T-helper 22 cell (primary cell): ENCODE measurements at places on chromosomes 4 and X.

DNA sequence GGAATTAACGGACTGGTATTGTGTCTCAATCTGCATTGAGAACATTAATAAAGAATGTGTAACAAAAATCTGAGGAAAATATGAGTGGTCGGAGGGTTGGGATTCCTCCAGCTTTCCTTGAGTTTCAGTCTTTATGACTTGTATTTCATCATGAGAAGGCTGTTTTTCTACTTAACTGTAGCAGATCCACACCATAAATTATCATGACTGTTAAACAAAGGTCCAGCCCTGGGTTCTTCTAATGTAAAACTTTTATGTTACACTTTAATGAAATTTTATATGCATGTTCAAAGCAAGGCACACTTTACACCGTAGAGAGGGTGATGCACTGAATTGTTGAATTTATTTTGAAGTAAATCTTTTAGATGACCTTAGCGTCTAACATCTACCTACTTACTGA is 7.0 kb downstream of the AFF2 start:
- no peak for DNase-seq

- no peak for DNase-seq
Measured at GRCh38 chr4:124854968-124855367, 142.4 kb upstream of the ANKRD50 start.

DNA sequence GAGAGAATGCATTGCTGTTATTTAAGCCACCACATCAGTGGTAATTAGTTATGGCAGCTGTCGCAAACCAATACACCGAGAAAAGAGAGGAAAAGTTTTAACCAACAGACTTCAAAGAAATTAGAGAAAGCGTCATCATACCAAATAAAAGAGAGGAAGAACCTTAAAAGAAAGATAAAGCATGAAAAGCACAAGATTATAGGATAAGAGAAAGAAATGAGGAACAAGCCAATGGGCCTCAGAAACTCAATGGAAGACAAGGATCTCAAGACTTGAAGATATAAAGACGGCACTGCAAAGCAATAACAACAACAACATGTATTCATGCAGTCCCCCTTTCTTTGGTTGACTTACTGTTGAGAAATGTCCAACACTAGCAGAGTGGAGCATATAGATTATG is 22.8 kb upstream of the ASMTL start:
- no peak for DNase-seq

DNA sequence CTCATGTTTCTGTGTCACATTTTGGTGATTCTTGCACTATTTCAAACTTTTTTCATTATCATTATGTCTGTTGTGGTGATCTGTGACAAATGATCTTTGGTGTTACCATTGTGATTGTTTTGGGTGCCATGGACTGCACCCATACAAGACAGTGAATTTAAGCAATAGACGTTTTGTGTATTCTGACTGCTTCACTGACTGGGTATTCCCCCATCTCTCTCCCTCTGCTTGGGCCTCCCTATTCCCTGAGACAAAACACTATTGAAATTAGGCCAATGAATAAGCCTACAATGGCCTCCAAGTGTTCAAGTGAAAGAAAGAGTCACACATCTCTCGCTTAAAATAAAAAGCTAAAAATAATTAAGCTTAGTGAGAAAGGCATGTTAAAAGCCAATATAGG is 60.2 kb downstream of the BANK1 start:
- no peak for DNase-seq

- DNase-seq = no peak
Measured at GRCh38 chrX:123085311-123085940, 98.7 kb upstream of the GRIA3 start.

DNA sequence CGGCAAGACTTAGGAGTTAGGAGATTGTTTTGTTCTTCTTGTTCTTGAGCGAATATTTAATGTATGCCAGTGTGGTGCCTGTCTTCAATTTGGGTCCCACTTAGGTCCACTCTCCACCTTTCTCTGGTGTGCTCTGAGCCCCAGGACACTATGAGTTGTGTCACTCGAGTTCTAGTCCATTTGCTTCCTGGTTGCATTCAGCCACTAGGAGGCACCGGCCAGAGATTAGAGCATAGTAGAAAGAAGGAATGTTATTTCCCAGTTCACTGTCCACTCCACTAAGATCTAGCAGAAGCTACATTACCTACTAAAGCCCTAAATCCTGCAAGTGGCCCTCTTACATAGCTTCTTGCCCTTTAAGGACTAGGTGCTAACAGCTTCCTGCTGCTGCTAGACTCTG is 326.9 kb downstream of the NAF1 start:
- DNase-seq = no peak

DNA sequence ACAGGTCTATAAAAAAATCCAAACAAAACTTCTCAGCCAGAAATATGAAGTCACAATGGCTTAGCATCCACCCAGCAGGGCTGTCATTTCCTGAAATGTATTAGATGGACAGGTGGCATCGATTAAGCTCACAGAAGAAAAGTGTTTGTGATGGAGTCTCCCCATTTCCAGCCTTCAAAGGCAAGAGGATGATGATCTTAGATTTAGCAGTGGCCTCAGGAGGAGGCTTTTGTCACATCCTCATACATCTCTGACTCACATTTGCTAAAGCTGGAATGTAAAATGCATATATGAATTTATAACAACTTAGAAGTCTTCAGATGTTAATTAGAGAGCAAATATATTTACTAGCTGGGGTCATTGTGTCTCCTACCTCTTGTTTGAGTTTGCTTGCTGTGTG is 441.9 kb downstream of the SPRY1 start:
- no peak for DNase-seq

DNA sequence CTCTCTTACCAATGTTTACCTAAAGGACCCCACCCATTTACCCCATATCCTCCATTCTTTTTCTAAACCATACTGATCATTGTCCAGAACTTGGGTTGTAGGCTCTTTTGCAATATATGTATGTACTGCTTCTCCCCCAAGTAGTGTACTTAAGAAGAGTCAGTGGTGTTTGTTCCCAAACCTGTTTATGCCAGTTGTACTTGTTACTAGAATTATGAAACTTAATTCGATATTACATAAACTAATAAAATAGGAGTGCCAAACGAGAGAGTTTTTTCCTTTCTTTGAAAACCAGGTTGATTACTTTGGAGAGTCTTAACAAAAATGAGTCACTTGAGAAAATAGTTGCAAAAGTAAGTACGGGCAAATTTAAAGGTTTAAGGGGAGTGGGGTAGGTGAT is 96.3 kb downstream of the GEMIN8 start:
- no peak for DNase-seq

- DNase-seq = no peak
Measured at GRCh38 chr4:2354118-2354517, 64.3 kb downstream of the ZFYVE28 start.

- no peak for DNase-seq
Measured at GRCh38 chr4:86961116-86961515, 26.3 kb downstream of the AFF1 start.

DNA sequence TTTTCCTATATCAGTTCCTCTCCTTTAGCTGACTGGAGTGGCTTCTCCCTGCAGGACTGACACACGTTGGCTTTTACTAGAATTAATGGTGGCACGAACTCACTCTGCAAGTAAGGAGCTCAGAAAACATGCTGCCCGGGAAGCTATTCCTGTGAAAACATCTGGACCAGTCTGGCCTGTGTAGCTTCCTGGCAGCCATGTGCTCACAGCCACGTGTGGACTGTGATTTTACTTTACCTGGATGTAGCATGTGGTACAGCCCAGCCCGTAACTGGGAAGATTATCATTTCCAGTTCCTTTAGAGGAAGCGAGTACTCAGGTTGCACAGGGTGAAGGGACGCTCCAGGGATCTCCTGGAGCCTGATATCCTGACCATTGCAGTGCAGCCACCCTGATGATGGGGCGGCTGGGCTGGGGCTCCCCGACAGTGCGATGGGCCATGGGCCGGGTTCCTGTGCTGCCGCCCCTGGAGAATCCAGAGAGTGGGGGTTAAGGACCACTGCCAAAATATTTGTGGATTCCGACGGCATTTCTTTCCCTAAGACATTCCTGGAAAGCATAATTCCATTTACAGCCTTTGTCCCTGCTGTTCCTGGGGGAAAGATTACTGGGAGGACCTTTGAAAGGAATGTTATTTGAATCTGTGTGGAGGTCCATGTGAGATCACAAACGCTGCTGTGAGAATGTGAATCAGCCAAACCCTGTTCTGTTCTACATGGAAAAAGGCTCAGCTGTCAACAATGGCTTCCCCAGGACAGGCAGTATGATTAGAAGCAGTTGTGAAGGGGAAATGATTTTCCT is 35.0 kb downstream of the PROM1 start:
- DNase-seq = no peak

GRCh38 chrX:49988143-49988542 is 65.7 kb downstream of the CLCN5 start:
- DNase-seq = no peak

DNA sequence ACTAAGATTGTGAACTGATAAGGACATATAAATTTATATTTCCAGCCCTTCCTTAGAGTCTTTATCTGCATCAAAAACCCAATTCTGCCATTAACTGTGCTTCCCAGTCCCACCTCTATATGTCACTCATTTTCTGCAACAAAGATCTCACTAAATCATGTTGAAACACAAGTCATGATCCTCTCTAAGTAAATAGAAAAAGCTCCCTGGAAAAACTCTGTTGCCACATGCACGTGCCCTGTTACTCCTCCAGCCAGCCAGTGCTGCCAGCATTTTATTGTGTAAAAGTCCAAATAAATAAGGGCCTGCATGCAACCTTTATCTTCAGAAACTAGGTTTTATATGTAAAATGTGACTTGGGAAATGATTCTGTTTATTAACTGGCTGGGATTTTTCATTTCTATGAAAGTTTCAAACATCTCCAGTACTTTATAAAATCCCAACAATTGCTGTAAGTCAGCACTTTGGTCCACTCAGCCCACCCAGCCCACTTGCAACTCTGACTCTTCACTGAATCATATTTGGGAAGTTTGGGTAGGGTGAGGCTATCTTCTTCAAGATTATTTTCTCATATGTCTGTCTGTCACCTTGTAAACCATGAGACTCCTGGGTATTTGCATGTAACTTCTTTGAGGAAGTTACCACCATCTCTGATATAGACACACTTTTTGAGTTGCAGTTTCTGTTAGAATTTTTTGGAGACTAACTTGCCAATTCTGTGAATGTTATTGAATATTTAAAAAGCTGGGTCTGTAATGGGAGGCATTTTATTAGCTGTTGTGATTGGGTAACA is 40.0 kb upstream of the SMARCA5 start:
- no peak for DNase-seq

- no peak for DNase-seq
Measured at GRCh38 chrX:68284281-68284904, 148.9 kb downstream of the OPHN1 start.

DNA sequence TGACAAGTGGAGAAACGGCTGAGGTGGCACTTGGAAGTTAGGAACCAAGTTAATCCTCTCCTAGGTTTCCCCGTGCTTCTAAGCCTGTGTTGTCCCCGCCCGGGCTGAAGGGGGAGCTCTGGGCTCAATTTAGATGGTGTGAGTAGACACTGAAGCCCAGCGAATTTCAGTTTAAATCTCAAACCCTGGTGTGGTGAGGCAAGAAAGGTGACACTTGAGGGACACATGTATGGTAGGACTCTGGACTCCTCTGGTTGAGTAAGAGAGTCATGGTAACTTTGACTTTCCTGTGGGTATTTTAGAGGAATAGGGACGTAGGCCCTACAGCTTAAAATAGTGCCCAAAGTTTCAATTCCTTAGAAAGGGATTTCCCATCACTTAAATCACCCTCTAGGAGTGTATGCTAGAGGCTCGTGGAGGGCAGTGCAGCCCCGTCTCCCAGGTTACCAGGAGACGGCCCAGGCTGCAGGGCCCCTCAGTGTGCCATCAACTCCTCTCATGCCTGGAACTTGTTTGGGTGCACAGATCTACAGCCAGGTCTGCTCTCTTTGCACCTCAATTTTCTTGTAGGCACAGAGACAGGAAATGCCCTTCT is 24.0 kb downstream of the HAND2 start:
- DNase-seq = no peak

GRCh38 chr4:39228377-39228776 is 46.0 kb downstream of the WDR19 start:
- no peak for DNase-seq

DNA sequence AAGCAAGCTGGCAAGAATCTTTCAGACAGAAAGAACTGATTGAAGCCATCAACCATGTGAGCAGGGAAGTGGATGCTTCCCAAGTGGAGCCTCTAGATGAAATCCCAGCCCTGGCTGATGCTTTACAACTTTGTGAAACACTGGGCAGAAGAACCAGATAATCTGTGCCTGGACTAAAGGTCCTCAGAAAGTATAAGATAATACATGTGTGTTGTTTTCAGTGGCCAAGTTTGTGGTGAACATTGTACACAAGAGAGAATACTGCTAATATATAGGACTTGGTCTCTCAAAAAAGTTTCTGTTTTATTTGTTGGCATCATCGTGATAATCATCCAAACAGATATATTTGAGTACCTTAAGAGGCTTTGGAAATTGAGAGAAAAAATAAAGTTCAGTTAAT is 1367.8 kb upstream of the IGFBP7 start:
- DNase-seq = no peak

DNA sequence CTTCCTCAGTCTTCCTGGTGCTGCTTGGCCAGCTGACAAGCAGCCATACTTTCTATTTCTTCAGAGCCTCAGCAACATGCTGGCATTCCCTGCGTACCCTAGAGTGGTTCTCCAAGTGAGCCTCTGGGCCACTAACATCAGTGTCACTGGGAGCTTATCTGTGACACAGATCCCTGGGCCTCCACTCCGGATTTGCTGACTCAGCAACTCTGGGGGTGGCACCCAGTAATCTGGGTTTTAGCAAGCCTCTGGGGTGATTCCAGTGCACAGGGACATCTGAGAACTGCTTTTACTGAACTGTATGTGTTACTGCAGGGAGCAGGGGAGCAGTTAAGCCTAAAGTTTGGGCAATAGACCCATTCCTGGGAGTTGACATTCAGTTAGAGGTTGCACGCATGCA is 28.2 kb upstream of the HMGB3 start:
- no peak for DNase-seq

DNA sequence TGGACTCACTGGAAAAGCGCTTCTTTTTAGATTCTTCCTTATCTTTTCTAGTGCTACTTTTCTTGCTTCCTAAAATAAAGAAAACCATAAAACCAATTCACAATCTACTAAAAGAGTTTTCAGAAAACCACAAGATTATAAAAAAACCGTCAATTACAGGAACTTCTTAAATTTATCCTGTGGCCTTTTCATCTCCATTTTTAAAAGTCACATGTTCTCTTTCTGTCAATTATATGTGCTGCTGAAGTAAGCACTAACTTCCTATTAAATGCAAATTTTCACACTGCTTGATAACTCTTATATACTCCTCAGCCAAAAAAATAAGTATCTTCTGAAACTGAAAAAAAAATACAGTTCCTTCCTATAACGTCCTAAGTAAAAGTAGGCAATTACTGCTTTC is 32.8 kb downstream of the CENPC start:
- no peak for DNase-seq

DNA sequence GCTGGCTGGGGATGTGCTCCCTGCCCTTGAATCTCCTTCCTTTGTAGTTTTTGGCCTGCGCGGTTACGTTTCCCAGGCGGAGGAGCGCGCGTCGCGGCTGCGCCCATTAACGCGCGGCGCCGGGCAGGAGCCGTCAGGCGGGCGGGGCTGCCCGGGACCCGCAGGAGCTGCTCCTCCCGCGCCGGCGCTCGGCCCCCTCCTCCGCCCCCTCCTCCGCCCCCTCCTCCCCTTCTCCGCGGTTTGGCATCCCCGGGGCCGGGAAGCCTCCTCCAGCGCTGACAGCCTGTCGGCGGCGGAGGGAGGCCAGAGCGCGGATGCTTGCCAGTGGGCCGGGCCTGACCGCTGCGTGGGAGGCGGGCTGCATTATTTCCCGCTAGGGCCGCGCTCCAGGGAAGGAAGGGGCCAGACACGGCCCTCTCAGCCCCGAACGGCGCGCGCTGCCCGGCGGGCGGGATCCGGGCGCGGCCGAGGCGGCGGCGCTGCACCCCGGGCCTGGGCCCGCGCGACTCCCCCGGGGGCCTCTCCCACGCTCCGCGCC is at the start of gene DCLK2:
Gene DCLK2, plus strand, starts transcription at position 405 of the 538 bp plus-strand sequence. CDS start 583 bp downstream, outside the sequence.
- no peak for DNase-seq
